ENCODE measurements at places on chromosomes 5 and 9. TPM values are rescaled to one million over a fixed set of nuclear protein-coding genes. Genes with fewer than 3 reads are reported as not detected.

FAM151B gene
- total RNA-seq, result 7.4 TPM

IFNB1 gene
- not detected for total RNA-seq

LRRC19 gene
- total RNA-seq, result not detected

DRD1 gene
- 1.2 TPM for total RNA-seq

SLC9A3 gene
- 0.86 TPM for total RNA-seq

IFNK gene
- not detected for total RNA-seq

EEIG1 gene
- 44.9 TPM for total RNA-seq

TSLP gene
- 3.2 TPM for total RNA-seq

FAM221B gene
- not detected for total RNA-seq

Data from smooth muscle cell of the pulmonary artery (primary cell).